ENCODE measurements at places on chromosomes 7 and 10.

- no peak for DNase-seq
Observed at GRCh38 chr10:96577069-96577468, 9.7 kb downstream of the TM9SF3 start.

GRCh38 chr7:50389961-50390360 lies 60.2 kb downstream of the FIGNL1 start:
- no peak for DNase-seq

DNA sequence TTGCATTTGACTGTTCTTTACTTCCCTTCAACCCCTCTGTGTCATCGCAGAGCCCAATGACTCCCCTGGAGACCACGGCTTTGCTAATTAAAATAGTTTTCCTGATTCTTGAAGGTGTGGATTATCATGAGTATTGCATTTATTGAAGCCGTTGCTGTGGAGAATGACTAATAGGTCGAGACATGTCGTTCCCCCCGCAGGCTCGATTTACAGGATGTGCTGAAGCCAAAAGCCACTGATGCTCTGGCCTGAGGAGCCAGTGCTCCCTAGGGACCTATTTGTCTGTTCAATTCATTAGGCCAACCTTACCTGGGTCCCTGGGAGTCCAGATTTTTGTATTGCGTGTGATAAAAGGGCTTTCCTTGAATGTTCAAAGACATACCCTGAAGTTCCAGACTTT lies 102.3 kb downstream of the NPTX2 start:
- DNase-seq: no peak

GRCh38 chr10:123354521-123354920 lies 200.3 kb downstream of the BUB3 start:
- DNase-seq: no peak

- DNase-seq: no peak
Observed at GRCh38 chr7:23345601-23346000, 46.5 kb downstream of the MALSU1 start.

Data from NCI-H1092 (cell line).